ENCODE measurements at places on chromosomes 12 and 14.

DNA sequence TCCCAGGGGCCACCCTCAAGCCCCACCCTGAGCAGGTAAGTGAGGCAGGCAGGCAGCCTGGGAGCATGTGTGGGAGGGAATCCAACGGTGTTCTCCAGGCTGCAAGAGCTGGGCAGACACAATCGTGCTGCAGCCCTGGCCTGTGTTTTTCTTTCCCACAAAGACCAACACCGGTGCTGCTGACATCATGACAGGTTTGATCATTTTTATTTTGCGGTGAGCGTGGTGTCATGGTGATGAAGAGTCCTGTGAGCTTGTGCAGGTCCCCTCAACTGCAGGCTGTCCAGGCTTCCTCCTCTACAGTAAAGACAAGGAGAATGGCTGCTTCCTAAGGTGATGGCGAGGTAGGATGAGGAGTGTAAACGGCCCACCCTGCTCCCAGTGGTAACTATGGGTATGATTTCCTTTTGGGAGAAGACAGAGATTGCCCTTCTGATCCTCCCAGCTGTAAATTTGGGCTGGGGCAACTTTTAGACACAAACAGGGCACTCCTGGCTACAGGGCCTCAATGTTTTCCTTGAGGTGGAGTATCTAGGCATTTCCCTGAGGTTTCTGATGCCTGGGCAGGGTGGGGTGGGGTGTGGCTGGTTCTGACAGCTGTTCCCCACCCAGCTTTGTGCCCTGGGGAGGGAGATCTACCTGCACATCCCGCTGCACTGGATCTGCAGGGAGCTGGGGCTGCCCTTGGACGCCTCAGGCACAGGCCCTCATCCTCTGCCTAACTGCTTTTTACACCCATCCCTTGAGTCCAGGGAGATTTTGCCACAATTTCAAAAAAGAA, 109.1 kb downstream of the VCPKMT start:
- DNase-seq, result no peak

DNA sequence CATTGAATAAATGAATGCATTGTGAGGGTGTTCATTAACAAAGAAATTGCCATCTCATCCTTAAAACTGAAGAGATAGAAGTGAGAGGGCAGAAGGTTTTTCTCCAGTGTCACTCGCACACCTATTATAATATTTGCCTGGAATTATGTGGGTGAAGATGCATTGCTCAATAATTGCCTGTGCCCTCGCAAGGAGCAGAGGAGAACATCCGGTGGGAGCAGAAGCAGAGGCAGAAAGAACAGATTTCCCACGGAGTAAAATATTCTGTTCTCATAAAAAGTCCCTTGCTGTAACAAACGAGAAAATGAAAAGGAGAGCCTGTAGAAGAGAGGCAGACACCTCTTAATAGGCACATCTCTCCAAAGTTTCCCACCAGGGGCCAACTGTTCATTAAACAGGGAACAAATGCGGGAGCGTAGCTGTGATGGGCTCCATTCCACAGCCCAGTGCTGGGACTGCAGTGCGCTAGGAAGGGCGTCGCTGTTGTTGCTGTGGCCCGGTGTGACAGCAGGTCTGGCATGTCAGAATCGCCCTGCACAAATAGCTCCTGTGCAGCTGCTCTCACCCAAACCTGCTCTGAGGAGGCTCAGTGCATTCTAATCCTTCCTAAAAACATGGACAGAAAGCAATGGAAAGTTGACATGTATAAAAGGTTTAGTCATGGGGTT, 359.8 kb downstream of the APAF1 start:
- DNase-seq, result no peak

DNA sequence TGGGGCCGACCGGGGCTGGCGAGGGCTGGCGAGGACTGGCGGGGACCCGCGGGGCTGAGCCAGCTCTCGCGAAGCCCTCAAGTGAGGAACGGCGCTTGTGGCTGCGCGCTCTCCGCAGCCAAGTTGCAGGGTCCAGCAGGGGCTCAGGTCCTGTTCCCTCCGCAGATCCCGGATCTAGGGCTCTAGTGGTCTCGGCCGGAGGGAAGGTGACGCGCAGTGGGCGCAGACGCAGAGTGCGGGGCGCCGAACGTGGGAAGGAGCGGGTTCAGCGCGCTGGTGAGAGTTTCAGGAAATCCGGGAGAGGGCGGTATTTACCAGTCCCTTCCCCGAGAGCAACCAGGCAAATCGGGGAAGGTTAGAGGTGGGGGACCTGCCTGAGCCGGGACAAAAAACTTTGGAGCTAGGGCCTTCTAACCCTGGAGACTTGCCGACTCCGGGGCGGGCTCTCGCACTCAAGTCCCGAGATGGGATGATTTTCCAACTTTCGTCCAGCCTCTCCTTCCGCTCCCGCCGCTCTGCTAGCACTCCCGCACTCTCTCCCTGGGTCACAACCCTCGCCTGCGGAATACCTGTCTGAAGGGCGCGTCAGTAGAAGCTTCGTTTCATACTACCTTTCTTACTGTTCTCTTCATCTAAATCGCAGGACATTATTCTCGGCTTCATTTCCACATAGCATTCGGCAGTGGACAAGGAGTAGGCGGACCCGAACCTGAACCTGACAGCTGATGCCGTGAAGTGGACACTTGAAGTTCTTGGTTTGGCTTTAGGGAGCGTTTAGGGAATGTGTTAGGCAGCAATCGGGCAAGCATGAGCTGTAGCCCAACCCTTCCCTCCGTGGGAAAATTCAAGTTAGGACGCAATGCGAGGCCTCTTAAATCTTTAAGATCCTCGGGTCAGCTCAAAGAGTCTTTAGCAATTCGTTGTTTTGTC, 13.6 kb upstream of the PAX9 start:
- DNase-seq, result peak; percentile 49

DNA sequence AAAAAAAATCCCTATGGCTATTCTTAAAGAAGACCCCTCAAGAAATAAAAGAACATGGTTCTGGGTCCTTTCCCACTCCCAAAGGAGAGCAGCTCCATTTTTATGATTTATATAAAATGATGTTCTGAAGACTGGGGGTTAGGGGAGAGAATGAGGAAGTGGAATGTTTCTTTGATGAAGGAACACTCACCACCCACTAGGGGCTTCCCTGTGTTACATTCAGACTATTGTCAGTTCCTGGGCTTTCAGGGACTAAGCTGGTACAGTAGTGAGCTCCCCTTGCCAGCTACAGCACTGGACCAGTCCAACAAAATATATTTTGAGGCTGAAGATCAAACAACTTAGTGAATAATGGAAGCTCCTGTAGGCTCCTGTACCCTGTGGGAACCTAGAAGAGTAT, 98.9 kb downstream of the HMGA2 start:
- no peak for DNase-seq

- DNase-seq, result no peak
These were observed 36.2 kb upstream of the PRMT8 start for GRCh38 chr12:3454780-3455179.

DNA sequence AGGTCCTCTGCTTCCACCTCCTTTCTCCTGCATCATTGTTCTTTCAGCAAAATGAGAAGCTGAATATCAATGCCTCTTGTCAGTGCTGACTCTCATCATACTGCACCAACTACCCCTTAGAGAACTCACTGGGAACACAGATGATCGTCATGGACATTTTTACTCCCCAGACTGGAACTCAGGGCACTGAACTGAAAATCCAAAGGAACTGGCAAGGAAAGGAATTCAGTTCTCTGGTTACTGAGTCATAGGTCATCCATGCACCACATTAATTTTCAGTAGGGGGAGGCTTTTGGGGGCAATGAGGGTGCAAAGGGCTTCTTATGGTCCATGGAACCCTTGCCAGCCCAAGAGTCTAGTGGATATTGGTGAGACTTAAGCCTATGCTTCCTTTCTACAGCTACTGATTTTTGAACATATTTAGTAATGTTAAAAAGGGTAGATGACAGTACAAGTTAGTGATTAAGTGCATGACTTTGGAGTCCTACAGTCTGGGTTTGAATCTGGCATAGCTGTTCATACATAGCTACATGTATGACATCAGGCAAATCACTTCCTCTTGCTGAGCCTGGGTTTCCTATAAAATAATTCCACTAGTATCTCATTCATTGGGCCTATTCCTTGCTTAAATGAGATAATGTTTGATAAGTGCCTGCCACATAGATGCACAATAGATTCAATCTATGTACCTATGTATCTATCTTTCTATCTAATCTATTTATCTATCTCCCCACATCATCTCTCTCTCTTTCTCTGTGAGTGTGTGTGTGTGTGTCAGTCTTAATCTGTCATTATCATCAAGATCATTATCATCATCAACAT, 29.2 kb downstream of the BBS10 start:
- DNase-seq, result no peak

DNA sequence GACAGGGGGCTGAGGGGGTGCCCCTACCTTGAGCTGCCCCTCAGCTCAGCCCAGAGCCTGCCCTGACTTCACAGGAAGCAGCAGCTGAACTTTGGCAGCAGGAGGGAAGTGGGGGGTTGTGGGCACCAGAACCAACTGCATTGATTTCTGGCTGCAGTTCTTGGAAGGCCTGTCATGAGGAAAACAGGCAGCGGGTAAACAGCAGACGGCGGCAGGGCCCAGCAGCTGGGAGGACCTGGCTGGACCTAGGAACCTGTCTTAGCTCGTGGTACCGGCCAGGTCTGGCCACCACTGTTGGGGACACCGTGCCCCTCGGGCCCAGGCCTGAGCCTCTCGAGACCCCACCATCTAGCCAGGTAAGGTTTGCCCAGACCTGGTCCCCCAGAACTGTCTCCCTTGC, 154.2 kb upstream of the MYL2 start:
- DNase-seq, result no peak

DNA sequence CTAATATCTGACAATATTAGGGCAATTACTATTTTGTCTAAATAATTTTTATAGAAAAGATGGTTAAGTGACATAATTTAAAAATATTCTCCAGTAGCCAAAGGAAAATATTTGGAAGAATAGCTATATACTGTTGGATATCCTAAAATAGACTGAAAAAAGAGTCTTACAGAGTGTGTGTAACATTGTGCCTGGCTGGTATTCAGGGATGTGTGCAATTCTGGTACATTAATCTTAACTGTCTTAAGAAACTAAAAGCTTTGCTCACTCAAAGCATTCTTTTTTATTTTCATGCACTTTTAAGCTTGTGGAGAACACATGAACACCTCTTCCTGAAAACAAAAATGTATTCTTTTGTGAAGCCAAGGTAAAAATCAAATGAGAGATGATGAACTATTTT, 10.1 kb upstream of the NR2C1 start:
- no peak for DNase-seq

- peak; percentile 21 for DNase-seq
These were observed 21.5 kb downstream of the ALDH2 start for GRCh38 chr12:111788178-111788654.

DNA sequence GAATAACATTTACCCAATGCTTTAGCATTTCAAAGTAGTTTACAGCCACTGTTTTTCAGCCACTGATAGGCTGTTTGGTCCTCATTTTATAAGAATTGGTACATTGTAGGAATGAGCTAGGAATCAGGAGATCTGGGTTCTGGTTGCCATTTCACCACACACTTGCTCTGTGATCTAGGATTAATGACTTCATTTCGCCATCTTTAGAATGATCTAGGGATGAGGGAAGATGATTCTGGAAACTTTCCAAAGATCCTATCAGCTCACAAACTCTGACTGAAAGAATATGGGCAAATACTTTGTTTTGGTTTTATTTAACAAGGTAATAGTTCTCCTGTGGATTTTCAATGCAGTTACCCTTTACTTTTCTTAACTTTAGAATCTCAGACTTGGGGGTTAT, 155.0 kb downstream of the GCH1 start:
- no peak for DNase-seq

- DNase-seq, result no peak
These were observed 2.5 kb upstream of the HOXC9 start for GRCh38 chr12:53997204-53998109.

DNA sequence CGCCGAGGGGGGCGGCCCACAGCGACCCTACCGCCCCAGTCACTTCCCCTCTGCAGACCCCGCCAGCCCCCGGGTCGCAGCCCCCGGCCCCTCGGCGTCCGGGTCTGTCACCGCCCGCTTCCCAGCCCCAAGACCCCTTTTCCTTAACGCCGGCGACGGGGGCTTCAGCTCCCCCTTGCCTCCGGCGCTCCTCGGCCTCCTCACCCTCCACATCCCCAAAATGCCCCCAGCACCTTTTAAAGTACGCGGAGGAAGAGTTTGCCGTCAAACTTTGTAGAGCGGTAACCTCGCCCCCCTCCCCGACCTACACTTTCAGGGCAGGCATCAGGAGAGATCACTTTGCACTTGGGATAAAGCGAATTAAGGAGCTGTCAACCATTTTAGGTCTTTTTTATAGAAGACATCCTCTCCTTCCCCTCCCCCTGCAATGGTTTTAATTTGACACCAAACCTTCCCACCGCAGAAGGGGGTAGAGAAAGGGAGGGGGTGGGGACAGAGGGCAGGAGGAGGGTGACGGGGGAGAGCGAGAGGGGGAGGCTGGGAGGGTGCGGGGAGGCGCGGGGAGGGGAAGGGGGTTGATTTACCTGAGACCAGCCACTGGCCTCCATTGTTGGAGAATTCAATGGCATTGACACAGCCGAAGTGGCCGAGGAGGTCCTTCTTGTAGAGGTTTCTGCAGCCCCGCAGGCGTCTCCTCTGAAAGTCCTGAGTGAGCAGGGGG, 578 bp downstream of the DCAF5 start:
- DNase-seq, result peak; percentile 65

DNA sequence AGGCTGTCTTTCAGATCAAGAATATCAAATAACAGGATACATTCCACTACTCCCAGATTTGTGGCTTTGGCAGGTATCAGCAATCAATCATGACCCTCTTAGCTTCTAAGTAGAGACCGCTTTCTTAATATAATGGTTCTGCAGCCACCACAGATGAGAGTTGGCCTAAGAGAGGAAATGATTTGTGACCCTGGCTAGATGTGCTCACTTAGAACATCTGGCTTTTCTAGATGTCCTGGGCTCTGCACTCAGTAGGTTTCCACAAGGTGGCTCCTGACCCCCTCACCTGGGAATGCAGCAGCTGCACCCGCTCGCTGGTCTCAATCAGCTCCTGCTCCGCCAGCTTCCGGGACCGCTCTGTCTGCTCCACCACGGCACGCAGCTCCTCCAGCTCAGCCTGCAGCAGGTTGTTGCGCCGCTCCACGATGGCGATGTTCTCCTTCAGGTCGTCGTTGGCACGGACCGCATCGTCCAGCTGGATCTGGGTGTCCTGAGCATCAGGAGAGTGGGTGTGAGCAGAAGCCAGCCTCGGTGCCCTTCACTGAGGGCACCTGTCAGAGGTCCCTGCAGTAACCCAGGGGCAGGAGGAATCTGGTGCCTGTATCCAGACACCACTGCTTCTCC, 8.9 kb downstream of the CMTM5 start:
- DNase-seq, result no peak

- no peak for DNase-seq
These were observed 935 bp downstream of the TBC1D30 start for GRCh38 chr12:64825143-64826021.

DNA sequence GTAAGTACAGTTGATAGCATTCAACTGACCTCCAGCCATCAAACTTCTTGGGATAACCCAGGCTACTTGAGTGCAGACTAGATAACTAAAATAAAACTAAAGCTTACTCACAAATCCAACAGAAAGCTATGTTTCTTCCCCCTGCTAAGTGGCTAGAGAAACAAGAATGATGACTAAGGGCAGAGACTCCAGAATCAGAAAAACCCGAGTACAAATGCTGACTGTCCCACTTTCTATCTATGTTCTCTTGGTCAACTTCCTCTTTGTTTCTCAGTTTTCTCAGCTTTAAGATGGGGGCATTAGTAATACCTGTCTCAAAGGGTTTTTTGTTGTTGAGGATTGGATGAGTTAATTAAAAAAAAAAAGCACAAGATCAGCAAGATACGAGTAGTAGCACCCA, 6.1 kb upstream of the NUAK1 start:
- DNase-seq, result no peak
